HCT116 (cell line): ENCODE measurements at places on chromosomes 11 and 22.

DNA sequence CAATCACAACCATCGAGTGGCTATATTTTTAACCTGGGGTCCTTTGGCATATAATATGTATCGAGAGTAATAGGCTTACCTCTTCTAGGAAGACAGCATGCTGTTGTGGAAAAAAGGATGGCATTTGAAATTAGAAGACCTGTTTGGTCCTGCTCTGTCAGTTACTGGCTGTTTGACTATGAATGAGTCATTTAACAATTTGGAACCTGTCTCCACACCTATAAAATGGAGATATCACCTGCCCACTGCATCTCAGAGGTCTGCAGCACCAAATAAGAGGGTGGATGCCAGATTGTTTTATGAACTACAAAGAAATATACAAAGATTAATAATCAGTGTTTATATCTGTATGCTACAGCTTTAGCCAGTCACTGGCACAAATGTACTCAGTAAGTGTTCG lies 60.8 kb downstream of the SLC25A17 start:
- DNase-seq, result no peak

- no peak for DNase-seq
Measured at GRCh38 chr11:98561877-98562395, 458.8 kb upstream of the CNTN5 start.

DNA sequence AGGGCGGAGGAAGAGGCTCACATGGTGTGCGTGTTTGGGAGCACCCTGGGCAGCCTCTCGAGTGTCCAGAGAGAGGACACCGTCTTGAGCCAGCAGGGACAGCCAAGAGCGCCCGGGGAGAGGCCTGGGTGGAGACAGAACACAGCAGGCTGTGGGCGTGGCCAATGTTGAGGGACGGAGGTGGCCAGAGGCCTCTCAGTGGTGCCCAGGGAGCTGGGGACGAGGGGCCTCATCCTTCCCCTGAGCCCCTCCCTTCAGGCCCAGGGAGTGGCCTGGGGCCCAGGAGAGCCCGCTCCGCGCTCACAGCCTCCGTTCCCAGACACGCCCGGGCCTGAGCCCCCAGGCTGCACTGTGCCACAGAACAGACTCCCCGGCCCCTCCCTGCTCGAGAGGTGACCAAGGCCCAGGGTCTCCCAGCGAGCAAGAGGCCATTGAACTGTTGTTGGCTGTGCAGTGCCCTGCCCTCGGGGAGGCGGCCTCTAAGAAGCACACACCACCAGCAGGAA lies 48.4 kb downstream of the CDKN1C start:
- peak; percentile 18 for DNase-seq

GRCh38 chr11:95698676-95699557 lies 90.7 kb downstream of the FAM76B start:
- DNase-seq, result no peak

GRCh38 chr11:76636826-76637460 lies 33.6 kb downstream of the LRRC32 start:
- DNase-seq, result no peak

DNA sequence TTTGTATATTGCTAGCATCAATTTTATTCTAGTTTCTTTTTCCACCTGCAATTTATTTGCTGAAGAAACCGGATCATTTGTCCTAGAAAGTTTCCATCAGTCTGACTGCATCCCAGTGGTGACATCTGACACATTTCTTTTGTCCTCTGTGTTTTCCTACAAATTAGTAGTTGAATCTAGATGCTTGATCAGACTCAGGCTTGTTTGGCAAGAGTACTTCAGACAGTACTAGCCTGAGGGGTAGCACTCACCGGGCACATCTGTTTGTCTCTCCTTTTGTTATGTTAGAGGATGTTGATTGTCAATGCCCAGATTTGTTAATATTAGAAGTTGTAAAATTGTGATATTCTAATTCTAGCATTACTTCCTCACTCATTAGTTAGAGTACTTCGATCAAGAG lies 204.8 kb downstream of the SWAP70 start:
- DNase-seq, result no peak

- no peak for DNase-seq
Measured at GRCh38 chr22:42001121-42001520, 2.5 kb downstream of the WBP2NL start.

GRCh38 chr11:119479685-119480275 lies 56.8 kb upstream of the THY1 start:
- no peak for DNase-seq

DNA sequence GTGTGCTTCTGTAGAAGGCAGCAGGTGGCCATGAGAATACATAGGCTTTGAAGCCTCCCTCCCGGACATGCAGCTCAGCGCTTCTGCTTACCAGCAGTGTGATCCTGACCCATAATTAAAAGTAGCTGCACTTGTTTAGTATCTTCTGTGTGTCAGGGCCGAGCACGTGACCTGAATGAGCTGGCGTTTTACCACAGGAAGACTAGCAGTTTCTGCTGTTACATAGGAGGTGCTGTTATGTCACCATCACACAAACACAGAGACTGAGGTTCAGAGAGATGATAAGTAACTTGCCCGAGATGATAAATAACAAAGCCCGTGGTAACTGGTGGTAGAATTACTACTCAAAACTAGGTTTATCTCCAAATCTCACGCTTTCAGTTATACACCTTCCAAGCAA lies 329.5 kb downstream of the OPCML start:
- no peak for DNase-seq

GRCh38 chr11:93361435-93361834 lies 30.9 kb downstream of the DEUP1 start:
- DNase-seq, result no peak

DNA sequence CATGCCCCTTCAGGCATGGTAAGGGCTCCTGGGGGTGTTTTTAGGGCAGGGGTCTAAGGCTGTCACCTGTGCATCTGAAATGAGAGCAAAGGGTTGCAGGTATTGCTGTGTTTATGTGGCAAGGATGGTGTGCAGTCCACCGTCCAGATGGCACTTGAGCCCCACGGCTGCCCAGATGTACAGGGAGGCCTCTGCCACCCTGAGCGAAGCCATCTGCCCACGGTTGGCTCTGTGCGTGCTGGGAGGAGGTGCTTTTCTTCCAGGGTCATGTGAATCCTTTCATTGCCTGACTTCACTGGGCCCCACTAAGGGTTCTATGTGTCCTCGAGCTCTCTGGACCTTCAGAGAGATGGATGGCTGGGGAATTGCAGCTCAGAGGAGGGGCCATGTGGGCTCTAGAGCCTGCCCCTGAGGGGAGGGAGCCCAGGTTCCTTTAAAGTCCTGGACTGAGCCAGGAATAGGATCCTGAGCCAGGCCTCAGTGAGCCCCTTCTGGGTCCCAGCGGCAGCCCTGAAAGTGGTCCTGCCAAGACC lies 89.9 kb downstream of the CTTN start:
- no peak for DNase-seq

- DNase-seq, result no peak
Measured at GRCh38 chr11:64540428-64540825, 50.6 kb upstream of the SLC22A12 start.

- no peak for DNase-seq
Measured at GRCh38 chr11:34787348-34787747, 128.8 kb downstream of the APIP start.

DNA sequence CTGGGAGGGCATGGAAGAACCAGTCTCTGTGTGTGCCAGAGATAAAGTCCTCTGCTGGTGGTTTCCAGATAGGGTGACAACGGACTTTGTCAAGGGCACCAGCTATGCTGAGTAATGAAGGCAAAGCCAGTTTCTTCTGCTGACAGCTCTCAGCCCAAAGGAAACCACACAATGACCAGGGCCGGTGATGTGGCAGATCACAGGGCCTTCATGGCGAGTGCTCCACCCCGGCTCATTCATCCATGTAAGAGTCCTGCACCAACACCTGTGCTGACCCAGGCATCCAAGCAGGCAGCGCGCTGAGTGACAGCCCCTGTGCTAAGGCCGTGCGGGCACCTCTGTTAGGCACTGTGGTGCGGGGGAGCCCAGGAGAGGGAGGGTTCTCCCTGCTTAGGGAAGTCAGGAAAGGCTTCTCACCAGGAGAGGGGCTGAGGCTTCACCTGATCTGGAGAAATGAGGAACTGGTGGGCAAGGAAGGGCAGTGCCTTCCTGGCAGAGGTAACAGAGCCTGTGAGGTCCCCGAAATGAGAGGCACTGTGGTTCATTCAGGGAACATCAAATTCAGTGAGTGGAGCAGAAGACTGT lies 33.8 kb downstream of the TP53I11 start:
- no peak for DNase-seq

GRCh38 chr11:28137366-28137765 lies 29.2 kb downstream of the METTL15 start:
- DNase-seq, result no peak

GRCh38 chr11:113392236-113392921 lies 4.8 kb downstream of the ANKK1 start:
- DNase-seq, result no peak

- DNase-seq, result no peak
Measured at GRCh38 chr22:49482811-49483210, 344.9 kb downstream of the BRD1 start.
